ENCODE measurements at places on chromosomes 1 and 21. TPM values are rescaled to one million over a fixed set of nuclear protein-coding genes. Genes with fewer than 3 reads are reported as not detected.

Gene CEP170
- total RNA-seq, result 49.7 TPM

Gene AK4
- total RNA-seq, result 66.5 TPM

Gene NR1I3
- total RNA-seq, result not detected

Gene ICOSLG
- 1.3 TPM for total RNA-seq

Gene MYBPH
- not detected for total RNA-seq

Gene ACTL8
- not detected for total RNA-seq

Gene RNPC3
- total RNA-seq, result 71.1 TPM

Gene SLC35F3
- not detected for total RNA-seq

Gene EXO1
- 2.4 TPM for total RNA-seq

Gene MAGI3
- 18.3 TPM for total RNA-seq

Gene TRAPPC3
- 104 TPM for total RNA-seq
